ENCODE measurements at places on chromosomes 12 and 14.

- DNase-seq = no peak
Observed at GRCh38 chr14:53055003-53055402, 98.1 kb downstream of the DDHD1 start.

- no peak for DNase-seq
Observed at GRCh38 chr14:63454863-63455622, 88.1 kb downstream of the PPP2R5E start.

GRCh38 chr12:124392271-124392666 lies 97.4 kb downstream of the RFLNA start:
- DNase-seq = no peak

DNA sequence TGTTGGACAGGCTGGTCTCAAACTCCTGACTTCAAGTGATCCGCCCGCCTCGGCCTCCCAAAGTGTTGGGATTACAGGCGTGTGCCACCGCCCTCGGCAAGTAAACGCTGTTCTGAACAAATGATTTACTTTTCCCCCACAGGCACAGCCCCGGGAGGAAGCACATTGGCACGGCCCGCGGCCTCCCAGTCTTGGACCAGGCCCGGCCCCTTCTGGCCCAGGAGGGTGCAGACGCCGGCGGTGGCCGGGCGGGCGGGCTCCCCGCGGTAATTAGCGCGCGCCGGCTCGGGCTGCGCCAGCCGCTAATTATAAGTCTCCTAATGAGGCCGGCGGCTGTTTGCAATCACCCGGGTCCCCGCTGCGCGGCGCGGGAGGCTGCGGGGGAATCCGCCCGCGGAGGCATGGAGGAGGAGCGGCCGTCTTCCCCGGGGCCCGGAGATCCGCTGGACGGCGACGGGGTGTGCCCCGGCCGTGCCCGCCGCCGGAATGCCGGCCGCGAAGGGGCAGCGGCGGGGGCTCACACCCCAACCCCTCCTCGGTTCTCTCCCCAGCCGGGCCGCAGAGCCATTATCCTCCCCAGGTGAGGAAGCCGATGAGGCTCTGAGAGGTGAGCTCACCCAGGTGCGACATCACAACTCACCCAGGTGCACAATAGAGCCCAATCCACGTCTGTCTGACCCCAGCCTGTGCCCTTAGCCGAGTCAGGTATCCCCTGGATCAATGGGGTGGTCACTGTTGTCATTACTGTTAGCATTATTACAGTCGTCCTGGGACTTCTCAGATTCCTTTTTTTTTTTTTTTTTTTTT lies 3.3 kb upstream of the POP5 start:
- peak; percentile 68 for DNase-seq

GRCh38 chr12:43206396-43206795 lies 345.6 kb downstream of the ADAMTS20 start:
- no peak for DNase-seq

DNA sequence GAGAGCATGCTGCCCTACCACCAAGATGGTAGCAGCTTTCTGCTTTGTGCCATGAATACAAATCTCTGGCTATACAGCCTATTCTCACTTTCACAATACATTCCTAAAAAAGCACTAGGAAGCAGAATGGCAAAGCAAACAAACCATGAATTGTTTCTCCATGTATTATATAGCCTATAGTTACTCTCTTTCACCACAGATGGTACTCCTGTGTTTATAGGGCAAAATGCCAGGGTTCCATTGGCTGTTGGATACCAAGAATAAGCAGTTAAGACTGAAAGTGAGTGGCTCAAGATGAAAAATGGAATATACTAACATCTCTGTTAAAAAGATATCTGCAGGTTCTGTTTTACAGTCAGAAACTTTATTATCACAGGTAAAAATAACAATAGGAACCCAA lies 11.1 kb downstream of the ARF3 start:
- no peak for DNase-seq
